ENCODE measurements at places on chromosomes 7 and 10.

- DNase-seq, result peak; percentile 24
Measured at GRCh38 chr10:101218351-101219138, 10.7 kb downstream of the LBX1 start.

- no peak for DNase-seq
Measured at GRCh38 chr7:28406192-28406591, 6.1 kb upstream of the CREB5 start.

- DNase-seq, result peak; percentile 63
Measured at GRCh38 chr10:24382979-24383663, 174.2 kb downstream of the KIAA1217 start.

GRCh38 chr10:98528805-98529183, 82.1 kb upstream of the HPS1 start:
- no peak for DNase-seq

- DNase-seq, result peak; percentile 59
Measured at GRCh38 chr10:103921750-103922195, 3.8 kb upstream of the STN1 start.

GRCh38 chr10:69318867-69319727, 40.8 kb downstream of the HK1 start:
- DNase-seq, result peak; percentile 71

DNA sequence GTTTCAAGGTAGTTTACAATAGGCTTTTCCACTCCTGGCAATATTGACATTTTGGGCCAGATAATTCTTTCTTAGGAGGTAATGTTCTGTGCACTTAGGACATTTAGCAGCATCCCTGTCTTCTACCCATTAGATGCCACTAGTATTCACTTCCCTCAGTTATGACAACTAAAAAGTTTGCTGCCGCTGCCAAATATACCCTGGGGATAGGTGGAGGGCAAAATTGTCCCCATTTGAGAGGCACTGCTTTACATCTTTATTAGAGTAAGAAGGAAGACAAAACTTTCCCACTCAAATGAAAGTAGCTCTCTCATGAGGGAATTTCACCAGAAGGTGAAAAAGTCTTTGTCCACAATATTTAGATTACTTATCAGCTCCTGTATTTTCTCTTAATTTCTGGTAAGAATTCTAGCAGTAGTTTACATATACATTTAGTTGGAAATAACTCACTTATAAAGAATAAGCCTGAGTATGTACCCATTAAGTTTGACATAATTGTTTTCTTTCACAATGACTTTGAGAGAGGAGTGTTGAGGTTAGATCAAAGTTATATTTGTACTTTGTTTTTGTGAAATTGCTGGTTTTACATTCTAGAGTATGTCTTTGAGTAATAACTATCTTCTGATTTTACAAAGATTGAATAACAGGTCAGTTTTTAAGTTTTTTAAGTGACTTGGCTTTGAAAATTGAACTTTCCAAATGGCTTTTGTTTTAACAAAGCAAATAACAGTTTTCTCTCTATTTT, 46.0 kb downstream of the HELLS start:
- DNase-seq, result peak; percentile 29

- peak; percentile 39 for DNase-seq
Measured at GRCh38 chr10:92830478-92831389, 17.6 kb upstream of the EXOC6 start.

DNA sequence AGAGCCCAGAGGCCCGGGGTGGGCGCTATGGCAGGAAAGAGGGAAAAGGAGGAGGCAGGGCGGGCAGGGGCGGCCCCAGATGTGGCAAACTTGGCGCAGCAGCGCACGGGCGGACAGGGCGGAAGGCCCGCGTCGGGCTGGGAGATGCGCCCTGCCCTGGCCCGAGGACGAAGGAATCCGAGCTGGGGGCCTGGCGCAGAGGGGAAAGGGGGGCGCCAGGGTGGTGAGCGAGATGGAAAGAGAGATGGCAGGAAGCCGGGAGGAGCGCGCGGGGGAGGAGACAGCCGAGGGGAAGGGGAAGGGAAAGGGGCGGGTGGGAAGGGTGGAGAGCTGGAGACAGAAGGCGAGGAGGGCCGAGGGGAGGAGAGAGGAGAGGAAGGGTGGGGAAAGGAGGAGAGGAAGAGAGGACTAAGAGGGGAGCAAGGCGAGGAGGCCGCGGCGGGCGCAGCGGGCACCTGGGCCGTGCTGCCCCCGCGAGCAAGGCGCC, at the start of gene MARVELD1:
MARVELD1 (plus strand) TSS at position 392 of the 487 bp plus-strand sequence. CDS start 147 bp downstream, outside the sequence.
- peak; percentile 50 for DNase-seq

- no peak for DNase-seq
Measured at GRCh38 chr7:17497549-17498167, 199.2 kb downstream of the AHR start.

GRCh38 chr10:28561531-28561930, 28.6 kb downstream of the WAC start:
- no peak for DNase-seq

DNA sequence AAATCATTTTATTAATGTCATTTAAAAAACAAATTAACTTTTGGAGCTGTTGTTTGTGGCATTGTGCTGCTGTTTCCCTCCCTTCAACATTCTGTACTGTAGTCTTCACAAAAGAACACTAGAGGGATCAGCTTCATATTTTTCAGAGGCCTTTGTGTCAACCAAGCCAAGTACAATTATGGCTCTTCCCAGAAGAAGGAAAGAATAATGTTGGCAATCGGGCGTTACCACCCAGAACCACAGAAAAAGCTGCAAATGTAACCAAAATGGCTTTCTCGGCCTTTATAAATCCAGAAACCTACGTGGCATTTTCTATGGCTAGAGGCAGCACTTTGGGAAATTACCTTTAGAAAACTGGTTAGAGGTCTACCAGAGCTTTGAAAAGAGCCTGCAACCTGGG, 98.8 kb upstream of the COL1A2 start:
- no peak for DNase-seq

GRCh38 chr7:147170341-147171012, 1053.9 kb downstream of the CNTNAP2 start:
- no peak for DNase-seq

GRCh38 chr7:120504386-120504785, 231.4 kb downstream of the KCND2 start:
- DNase-seq, result no peak

All from GM20000 (cell line).